ENCODE measurements at places on chromosomes 7 and 10. TPM values are rescaled to one million over a fixed set of nuclear protein-coding genes. Genes with fewer than 3 reads are reported as not detected.

The DHTKD1 gene
- total RNA-seq: 31.7 TPM

The SEMA3D gene
- total RNA-seq: 1.8 TPM

GRCh38 chr10:20922033-20922432 is 24.9 kb upstream of the NEBL start:
- no peak for DNase-seq

DNA sequence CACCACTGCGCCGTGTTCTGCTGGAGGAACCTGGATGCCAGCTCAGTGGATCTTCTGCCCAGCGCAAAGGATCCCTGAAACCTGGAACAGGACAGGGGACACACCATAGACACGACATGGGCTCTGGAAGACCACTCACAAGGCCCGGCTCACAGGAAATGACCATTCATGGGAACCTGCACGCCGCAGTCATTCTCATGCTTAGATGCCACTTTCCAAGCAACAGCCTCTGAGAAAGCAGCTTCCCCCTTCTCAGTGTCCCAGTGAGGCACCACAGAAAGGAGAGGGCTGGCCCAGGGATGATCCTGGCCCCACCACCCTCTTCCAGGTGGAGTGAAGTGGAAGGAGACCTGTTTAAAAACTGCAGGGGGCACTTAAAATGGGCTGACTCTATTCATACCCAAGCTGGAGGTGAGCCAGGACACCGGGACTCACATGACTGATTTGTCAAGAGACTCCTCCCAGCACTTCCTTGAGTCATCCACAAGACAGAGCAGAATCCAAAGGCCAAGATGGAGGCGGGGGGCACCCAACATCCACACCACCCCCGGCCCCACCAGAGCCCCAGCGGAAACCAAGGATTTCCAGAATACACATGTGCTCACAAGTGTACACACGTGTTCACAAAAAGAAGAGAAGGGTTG is 11.2 kb downstream of the CTBP2 start:
- DNase-seq: no peak

DNA sequence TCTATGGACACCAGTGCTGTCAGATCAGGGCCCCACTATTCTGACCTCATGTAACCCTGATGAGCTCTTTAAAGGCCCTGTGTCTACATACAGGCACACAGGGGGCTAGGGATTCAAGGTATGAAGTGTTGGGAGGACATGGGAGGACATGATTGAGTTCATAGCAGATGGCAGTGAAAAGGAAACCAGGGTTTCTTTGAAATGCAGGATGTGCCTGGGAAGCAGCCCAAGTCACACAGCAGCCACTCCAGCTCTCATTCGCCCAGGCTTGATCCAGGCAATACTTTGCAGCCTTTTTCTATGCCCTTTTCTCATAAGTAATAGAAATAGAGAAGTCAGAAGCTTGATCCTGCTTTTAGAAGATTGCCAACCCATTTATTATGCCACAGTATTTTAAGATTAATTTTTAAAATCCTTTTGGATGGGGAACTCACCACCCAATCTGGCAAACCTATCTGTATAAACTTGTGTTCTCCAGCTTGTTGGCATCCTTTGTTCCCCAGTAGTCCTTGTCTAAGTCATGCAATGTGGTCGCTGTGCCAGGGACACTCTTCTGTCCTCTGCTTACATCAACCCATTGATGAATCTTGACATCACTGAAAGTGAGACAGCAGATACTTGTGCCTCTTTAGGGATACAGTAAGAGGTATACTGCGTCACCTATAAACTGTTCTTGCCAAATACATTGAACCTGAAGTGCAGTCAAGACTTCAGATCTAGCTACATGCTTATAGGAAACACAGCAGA is 95.0 kb downstream of the TAF3 start:
- no peak for DNase-seq

The ALOX5 gene
- total RNA-seq: 0.18 TPM

The MUC12 gene
- 1.3 TPM for total RNA-seq

The C10orf62 gene
- not detected for total RNA-seq

DNA sequence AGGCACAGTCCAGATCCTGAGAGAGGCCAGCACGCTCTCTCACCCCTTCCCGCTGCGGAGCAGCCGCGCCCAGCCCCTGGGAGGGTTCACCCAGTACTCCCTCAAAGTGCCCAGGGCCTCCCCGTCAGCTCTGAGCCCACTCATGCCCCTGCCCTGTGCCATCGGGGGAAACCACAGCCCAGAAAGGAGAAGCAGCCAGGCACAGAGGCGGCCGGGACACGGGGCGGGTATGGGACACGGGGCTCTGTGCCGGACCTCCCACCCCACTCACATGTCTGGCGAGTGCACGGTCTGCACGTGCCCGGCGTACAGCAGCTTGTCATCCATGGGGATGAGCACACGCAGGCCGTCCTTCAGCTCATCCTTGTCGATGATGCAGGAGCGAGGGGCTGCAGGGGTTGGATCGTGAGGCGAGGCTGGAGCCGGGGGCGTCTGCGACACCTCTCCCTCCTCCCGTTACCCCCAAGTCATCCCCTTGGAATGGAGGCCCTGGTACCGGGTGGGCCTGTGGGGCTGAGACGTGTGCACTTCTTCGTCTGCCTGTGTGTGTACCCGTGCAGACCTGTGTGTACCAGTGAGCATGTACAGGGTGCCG is 38.2 kb downstream of the SLC29A4 start:
- no peak for DNase-seq

DNA sequence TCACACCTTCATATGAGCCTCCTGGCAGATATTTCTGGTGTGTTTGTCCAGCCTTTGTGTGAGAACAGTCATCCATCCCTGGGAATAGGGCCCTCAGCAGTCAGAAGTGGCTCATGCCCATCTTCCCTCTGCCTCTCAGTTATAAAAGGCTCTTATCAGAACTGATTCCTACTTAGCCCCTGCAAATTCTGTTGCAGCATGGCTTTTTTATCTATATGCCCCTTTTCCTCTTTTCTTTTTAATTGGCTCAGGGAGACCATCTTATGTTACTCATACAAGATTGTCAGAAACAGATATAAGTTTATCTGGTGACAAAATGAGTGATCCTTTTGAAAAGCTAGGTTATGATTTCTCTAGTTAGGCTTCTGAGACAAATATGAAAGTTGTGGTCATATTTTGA is 194.1 kb downstream of the CREB5 start:
- no peak for DNase-seq

The PODXL gene
- total RNA-seq: 302 TPM

DNA sequence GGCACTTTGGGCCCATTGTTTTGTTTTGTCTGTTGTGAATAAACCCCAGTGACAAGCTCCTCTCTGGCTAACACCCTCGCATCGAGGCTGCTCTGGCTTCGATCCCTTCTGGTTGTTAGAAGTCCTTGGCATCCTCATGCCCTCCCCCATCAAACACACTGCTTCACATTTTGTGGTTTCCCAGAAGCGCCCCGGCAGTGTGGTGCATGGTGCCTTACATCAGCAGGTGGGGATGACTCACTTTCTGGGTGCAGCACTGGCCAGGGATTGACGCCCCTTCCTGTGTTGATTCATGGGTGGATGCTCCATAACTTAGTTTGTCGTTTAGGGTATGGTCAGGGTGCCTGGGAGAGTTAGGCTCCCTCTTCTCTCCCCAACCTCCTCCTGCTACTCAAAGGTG is 51.4 kb downstream of the PLPP4 start:
- DNase-seq: no peak

- DNase-seq: no peak
Observed at GRCh38 chr10:110138197-110138812, 69.1 kb upstream of the MXI1 start.
